ENCODE measurements at places on chromosomes 2 and 18. TPM values are rescaled to one million over a fixed set of nuclear protein-coding genes. Genes with fewer than 3 reads are reported as not detected.

DNA sequence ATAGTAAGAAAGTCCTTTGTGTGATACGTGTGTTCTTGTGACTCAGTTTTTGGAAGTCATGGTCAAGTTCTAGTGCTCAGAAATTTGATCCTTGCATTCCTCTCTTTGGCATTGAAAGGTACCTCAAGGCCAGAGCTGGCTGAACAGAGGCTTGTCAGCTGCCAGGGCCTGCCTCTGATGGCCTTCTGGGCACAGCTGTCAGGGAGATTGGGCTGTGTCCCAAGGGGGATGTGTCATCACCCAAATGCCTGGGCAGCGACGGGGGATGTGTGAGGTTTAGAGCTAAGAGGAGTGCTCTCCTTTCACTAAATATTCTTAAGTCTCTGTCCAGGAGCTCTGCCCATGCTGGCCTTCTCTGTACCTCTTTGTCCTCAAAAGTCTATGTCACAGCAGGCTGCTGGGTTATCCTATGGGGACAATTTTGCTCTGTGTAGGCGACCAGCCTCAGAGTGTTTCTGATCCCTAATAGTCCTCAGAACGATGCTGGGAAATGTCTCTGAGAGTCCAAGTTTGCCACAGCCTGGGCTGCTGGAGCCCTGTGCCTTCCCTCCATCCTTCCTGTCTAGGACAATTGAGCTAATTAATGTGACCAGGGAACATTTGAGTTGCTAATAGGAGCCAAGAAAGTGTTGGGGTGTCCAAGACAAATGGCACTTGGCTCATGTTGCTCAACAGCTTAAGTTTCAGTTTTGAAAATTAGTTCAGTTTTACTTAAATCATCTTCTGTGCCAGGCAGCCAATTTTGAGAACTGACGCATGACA, 115.4 kb upstream of the ZNF521 start:
- peaks cover 51% of the 10 kb centered on the region for H3K4me1 ChIP-seq
- no peak overlapping the region for H3K4me3 ChIP-seq
- H3K27me3 ChIP-seq: no peaks in the 10 kb centered on the region

The EMX1 gene
- total RNA-seq: not detected

DNA sequence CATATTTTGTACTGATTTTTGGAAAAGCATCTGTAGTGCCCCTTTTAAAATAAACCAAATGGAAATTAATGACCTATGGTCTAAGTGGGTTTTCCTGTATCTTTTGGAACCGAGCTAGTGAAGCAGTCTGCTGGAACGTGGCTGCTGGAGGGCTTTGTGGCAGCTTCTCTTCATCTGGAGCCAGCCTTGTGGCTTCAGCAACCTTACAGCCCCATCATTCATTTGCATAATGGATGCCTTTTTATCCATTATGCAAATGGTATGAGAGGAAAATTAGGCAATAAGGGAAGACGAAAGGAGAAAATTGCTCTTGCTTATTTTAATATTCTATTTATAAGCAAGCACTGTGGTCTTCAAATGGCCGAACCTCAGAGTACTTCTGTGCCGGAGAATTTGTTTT, 421.0 kb downstream of the PARD3B start:
- no peak overlapping the region for H3K27ac ChIP-seq
- no peak for DNase-seq
- H3K4me3 ChIP-seq: no peak overlapping the region
- H3K4me1 ChIP-seq: no peaks in the 10 kb centered on the region
- no peaks in the 10 kb centered on the region for H3K27me3 ChIP-seq

- no peak overlapping the region for H3K4me3 ChIP-seq
- H3K36me3 ChIP-seq: no peaks in the 10 kb centered on the region
- no peaks in the 10 kb centered on the region for H3K27me3 ChIP-seq
- no peak for DNase-seq
- no peaks in the 10 kb centered on the region for H3K4me1 ChIP-seq
Measured at GRCh38 chr18:2331491-2331890, 239.8 kb downstream of the METTL4 start.

DNA sequence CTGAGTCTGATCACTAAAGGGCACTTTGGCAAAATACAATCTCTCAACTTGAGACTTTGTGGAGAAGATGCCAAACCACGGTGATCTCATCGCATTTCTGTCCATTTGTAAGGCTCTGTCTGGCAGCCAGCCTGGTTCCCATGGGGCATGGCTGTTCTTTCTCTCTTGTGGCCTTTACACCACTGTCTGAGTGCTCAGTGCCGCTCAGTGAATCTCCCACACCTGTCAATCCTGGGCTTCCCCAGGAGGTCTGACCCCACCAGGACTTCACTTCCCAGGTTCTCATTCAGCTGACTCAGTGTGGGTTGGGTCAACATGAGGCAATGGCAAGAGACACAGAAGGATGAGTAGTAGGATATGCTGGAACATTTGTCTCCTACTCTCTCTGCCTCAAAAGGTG, 96.8 kb upstream of the TRIB2 start:
- H3K4me1 ChIP-seq: peaks cover 30% of the 10 kb centered on the region
- no peaks in the 10 kb centered on the region for H3K27me3 ChIP-seq
- no peak overlapping the region for H3K27ac ChIP-seq
- no peaks in the 10 kb centered on the region for H3K36me3 ChIP-seq
- H3K4me3 ChIP-seq: no peak overlapping the region

- no peaks in the 10 kb centered on the region for H3K27me3 ChIP-seq
- H3K36me3 ChIP-seq: no peaks in the 10 kb centered on the region
- no peak overlapping the region for H3K27ac ChIP-seq
- DNase-seq: no peak
- no peak overlapping the region for H3K4me3 ChIP-seq
Measured at GRCh38 chr2:86648681-86649080, 25.0 kb upstream of the RNF103 start.

DNA sequence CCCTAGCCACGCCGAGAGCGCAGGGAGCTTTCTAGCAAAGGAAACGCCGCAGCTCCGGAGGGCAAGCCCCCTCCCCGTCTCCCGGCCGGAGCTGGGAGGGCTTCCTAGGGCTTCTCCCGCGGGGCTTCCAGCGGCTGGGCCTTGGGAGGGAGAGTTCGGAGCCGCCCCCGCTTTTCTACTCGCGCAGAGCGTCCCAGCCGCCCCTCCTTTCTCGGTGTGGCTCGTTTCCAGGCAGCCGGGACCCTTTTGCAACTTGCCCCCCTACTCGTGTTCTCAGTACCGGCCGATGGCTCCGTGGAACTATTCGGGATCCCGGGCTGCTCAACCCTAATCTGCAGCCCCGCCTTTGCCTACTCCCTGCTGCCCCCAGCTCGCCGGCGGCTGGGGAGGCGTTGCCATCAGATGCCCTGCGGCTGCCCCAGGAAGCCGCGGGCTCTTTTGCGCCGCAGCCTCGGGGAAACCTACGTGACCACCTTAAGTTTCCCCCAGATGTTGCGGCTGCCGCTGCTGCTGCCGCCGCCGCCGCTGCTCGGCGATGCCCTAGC, 1.5 kb upstream of the NR4A2 start:
- peaks cover 6% of the 10 kb centered on the region for H3K4me1 ChIP-seq
- peak overlapping the region; percentile 72 for H3K4me3 ChIP-seq
- H3K36me3 ChIP-seq: no peaks in the 10 kb centered on the region
- H3K27ac ChIP-seq: peak overlapping the region; percentile 98

The SERPINB7 gene
- not detected for total RNA-seq

- no peaks in the 10 kb centered on the region for H3K36me3 ChIP-seq
- no peak for DNase-seq
- H3K4me3 ChIP-seq: no peak overlapping the region
- no peak overlapping the region for H3K27ac ChIP-seq
- H3K4me1 ChIP-seq: no peaks in the 10 kb centered on the region
Measured at GRCh38 chr2:71796174-71796593, 342.8 kb downstream of the DYSF start.

DNA sequence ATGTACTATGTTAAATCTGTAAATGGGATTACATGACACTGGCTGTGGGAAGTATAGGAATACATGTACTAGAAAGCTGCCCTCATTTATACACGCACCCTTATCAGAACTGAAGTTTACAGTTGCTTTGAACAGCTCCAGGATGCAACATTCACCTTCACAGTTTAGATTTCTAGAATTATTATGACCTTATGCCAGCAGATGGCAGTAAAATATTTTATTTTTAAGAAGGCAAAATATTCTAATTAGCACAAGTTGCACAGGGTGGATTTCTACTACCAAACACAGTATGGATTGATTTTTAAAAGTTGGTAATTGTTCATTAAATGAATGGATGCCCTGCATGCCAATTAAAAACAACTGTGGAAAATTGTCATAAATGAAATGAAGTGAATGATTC, 670.4 kb downstream of the KCNJ3 start:
- no peak for DNase-seq
- H3K36me3 ChIP-seq: no peaks in the 10 kb centered on the region
- H3K4me1 ChIP-seq: no peaks in the 10 kb centered on the region
- no peak overlapping the region for H3K27ac ChIP-seq
- no peaks in the 10 kb centered on the region for H3K27me3 ChIP-seq
- H3K4me3 ChIP-seq: no peak overlapping the region

DNA sequence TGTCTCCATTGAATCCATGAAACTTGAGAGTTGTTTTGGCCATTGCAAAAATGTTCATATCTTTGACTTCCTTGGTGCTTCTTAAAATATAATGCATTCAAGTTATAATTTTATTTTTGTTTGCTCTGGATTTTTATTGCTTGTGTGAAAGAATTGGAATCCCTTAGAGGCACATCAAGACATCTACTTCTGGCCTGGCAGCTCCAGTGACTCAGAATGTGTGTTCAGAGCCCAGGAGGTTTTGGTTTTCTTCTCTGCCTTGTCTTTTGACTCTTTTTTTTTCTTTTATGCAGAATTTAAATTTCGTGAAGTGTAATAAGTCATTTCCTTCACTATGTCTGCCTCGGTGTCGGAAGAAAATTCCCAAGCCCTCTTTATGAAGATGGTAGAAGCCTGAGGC, 180.2 kb downstream of the LTBP1 start:
- no peak overlapping the region for H3K27ac ChIP-seq
- H3K4me1 ChIP-seq: peaks cover 21% of the 10 kb centered on the region
- no peak overlapping the region for H3K4me3 ChIP-seq
- DNase-seq: no peak

DNA sequence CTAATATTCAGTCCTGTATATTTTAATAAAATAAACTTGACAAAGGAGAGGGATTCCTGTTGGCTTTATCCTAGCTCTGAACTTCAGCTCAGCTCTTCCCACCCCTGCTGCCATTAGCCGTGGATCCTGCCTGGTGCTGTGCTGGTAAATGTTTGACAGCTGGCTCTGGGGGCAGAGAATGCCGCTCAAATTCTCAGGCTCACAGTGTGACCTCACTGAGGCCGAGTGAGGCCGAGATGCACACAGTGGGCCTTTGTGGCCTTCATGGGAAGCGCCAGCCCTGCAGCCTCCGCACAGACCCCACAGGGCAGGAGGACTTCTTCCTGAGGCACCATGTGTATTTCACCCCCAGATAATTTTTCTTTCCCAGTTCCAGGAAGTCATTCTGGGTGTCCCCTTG, 16.5 kb upstream of the FAHD2A start:
- no peak overlapping the region for H3K27ac ChIP-seq
- H3K36me3 ChIP-seq: no peaks in the 10 kb centered on the region
- H3K4me3 ChIP-seq: no peak overlapping the region
- peaks cover 5% of the 10 kb centered on the region for H3K4me1 ChIP-seq
- H3K27me3 ChIP-seq: no peaks in the 10 kb centered on the region
- DNase-seq: no peak

The ATP6V1B1 gene
- not detected for total RNA-seq

The ANKAR gene
- total RNA-seq: 26.0 TPM

The CRACDL gene
- total RNA-seq: 0.36 TPM

The EML6 gene
- 1.4 TPM for total RNA-seq

- no peaks in the 10 kb centered on the region for H3K4me1 ChIP-seq
- no peak overlapping the region for H3K4me3 ChIP-seq
- no peak overlapping the region for H3K27ac ChIP-seq
- no peaks in the 10 kb centered on the region for H3K27me3 ChIP-seq
- no peaks in the 10 kb centered on the region for H3K36me3 ChIP-seq
- DNase-seq: no peak
Measured at GRCh38 chr18:35463050-35463449, 34.7 kb downstream of the INO80C start.

The ACKR3 gene
- 17.6 TPM for total RNA-seq

- H3K27me3 ChIP-seq: no peaks in the 10 kb centered on the region
- H3K36me3 ChIP-seq: no peaks in the 10 kb centered on the region
- no peak overlapping the region for H3K27ac ChIP-seq
- no peak for DNase-seq
- H3K4me1 ChIP-seq: no peaks in the 10 kb centered on the region
Measured at GRCh38 chr2:79580175-79580574, 67.3 kb downstream of the CTNNA2 start.

DNA sequence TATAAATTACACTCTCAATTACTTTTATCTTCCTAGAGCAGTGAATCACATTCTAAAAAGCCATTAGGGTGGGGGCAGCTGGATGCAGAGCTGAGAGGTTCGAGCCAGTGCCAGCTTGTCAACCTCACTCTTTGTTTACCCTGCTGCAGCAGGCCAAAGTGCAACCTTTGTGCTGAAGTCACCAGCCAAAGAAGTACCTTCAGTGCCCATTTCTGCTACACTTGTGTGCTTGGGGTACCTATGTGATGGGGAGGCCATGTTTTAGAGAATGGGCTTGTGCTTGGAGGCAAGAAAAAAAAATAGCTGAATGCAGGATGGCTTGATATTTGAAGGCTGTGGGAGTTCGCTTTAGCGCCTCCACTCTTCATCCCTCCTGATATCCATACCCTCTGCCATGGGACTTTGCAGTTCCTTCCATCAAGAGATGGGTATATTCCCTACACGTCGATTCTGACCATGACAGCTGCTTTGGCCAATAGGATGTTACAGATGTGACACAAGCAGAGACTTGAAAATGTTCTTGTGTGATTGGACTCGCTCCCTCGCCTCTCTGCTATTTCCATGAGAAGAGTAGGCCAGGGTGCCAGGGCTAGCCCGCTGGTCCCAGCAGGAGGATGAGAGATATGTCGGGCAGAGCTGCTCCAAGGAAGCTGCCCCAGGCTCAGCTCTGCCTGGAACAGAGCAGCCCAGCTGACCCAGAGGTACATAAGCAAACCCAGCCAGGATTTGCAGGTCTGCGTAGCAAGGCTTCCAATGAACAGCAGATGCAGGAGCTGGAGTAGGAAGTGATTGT, 12.7 kb upstream of the FZD5 start:
- no peaks in the 10 kb centered on the region for H3K4me1 ChIP-seq
- no peak for DNase-seq
- no peak overlapping the region for H3K4me3 ChIP-seq
- no peaks in the 10 kb centered on the region for H3K36me3 ChIP-seq
- no peaks in the 10 kb centered on the region for H3K27me3 ChIP-seq

DNA sequence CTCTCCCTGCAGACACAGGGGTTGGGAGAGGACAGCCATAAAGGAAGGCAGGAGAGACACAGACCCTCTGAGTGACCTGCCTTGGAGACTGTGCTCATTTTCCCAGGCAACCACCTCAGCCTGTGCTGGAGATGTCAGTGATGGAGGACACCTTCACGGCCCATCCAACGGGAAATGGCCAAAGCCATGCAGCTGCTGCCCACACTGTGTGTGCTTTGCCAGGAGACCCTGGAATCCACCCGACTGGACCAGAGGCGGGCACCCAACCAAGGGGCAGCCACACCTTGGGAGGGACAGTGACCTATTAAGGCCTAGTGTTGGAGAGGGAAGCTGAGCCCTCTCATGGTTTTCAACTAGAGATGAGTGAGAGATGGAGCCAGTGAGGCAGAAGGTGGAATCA, 192.5 kb downstream of the SMAD2 start:
- no peaks in the 10 kb centered on the region for H3K36me3 ChIP-seq
- H3K4me3 ChIP-seq: no peak overlapping the region
- H3K27me3 ChIP-seq: peaks cover 28% of the 10 kb centered on the region
- peak; percentile 58 for DNase-seq
- no peak overlapping the region for H3K27ac ChIP-seq

- H3K27me3 ChIP-seq: no peaks in the 10 kb centered on the region
- no peak overlapping the region for H3K27ac ChIP-seq
- no peak overlapping the region for H3K4me3 ChIP-seq
- H3K4me1 ChIP-seq: peaks cover 15% of the 10 kb centered on the region
- DNase-seq: no peak
Measured at GRCh38 chr2:168084288-168084687, 163.1 kb downstream of the STK39 start.

- no peak overlapping the region for H3K4me3 ChIP-seq
- no peaks in the 10 kb centered on the region for H3K4me1 ChIP-seq
- peaks cover 7% of the 10 kb centered on the region for H3K27me3 ChIP-seq
Measured at GRCh38 chr2:88831792-88832248, 140.3 kb downstream of the RPIA start.
